SK-N-SH (cell line): ENCODE measurements at places on chromosomes 2 and 18.

DNA sequence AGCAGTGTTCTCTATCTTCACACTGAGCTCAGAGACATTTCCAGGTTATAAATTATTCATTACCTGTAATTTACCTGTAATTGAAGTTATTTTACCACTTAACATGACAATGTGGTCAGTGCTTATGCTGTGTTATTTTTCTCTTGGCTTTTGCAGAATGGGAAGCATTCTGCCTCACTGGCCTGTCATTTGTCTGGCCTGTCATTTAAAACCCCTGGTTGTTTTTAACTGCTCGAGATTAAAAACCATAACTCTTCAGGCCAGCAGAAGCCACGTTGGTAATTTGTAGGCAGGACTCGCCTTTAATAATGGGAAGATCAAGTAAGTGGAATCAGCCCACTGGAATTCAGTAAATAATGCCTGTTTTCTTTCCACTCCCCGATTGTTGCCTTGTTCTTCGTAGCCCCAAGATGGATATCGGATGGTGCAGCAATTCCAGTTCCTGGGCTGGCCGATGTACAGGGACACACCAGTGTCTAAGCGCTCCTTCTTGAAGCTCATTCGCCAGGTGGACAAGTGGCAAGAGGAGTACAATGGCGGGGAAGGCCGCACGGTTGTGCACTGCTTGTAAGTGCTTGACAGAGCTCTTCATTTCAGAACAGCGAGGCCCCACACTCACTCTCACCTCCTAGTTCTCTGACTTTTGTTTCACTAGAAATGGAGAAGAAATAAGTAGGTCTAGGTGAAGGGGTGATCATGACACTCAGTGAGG, 222.4 kb upstream of the RAB12 start:
- no peak for DNase-seq

DNA sequence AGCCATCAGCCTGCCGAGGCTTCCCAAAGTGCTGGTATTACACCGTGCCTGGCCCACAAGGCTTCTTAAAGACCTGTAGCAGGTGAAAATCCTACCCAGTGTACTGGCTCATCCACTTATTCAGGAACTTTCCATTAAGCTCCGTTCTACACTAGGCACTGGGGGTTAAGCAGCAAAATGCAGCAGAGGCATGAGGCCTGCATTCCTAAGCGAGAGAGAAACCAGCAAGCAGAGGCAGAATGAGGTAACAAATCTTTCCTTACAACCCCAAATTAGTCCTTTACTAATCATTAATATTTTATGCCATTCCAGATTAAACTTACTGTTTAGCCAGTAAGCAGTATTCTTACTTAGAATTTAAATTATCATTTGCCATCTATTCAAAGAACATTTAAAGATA, 32.8 kb downstream of the UXS1 start:
- DNase-seq: no peak

DNA sequence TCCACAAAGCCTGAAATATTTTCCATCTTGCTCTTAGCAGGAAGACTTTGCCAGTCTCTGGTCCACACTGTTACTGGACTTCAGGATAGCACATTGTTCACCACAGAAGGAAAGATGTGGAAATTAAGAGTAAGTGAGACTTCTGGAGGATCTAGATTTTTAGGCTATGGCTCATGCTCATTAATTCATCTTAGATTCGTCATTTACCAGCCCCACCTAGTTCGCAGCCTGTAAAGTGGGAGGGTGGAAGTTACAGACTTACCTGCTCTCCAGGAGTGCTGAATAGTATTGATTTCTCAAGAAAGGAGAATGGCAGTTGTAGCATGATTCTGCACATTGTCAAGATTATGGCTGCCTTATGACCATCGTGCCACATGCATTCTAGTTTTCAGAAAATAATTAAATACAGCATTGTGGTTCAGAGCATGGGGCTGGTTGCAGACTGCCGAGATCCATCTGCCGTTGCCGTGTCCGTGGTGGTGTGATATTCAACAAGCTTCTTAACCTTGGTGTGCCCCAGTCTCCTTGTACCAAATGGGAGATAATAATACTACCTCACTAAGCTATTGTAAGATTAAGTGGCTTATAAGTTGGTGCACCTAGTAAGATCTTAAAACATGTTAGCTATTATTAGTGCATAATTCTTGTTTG, 56.8 kb downstream of the RNF144A start:
- no peak for DNase-seq

DNA sequence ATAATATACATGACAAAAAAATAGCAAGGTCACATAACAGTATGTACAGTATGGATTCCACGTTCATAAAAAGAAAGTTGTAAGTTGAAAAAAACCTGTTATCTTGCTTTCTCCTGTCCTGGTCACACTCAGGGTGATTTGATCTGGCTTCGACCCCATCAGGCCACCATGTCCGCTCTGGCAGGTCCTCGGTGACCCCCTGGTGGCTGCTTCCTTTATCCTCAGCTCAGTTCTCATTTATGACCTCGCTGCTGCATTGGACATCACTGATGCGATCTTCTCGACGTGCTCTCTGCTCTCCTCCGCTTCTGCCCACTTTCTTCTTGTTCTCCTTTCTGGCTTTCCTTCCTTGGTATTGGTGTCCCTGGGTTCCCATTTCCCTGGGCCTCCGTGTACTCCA, 29.7 kb downstream of the DGKD start:
- DNase-seq: peak; percentile 55

DNA sequence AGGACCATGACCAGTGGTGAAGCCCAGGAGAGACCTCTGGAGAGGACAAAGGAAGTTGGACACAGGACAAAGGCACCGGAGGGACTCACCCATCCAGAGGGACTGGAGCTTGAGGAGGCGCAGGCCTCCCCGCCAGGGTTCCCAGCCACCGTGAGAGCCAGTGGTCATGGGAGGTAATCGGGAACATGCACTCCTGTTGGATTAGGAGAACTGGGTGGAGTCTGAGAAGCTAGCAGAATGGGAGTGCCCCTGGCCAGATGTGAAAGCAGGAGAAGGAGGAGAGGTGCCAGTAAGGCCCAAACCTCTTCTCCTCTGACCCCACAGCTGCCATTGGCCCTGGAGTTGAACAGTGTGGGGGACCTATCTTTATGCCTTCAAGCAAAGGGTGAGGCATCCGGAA, 20.3 kb downstream of the POU3F3 start:
- DNase-seq: no peak

DNA sequence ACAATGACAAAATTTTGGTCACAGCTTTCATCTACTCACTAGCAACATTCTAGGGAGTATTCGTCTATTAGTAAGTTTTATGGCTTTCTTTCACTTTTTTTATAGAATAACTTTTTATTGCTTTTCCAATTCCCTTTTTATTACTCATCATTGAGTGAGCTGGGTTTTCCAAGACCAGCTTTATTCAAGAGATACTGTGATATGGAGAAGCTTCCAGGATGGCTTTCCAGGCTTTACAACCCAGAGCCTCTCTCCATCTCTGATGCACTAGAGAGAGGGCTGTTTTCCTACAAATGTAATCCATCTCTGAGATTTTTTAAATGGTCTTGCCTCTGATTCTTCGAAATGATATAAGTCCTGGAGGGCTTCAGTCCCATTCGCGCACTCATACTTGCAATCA, 118.3 kb downstream of the LDLRAD4 start:
- no peak for DNase-seq

- no peak for DNase-seq
Measured at GRCh38 chr18:48615566-48616401, 77.0 kb downstream of the CTIF start.

DNA sequence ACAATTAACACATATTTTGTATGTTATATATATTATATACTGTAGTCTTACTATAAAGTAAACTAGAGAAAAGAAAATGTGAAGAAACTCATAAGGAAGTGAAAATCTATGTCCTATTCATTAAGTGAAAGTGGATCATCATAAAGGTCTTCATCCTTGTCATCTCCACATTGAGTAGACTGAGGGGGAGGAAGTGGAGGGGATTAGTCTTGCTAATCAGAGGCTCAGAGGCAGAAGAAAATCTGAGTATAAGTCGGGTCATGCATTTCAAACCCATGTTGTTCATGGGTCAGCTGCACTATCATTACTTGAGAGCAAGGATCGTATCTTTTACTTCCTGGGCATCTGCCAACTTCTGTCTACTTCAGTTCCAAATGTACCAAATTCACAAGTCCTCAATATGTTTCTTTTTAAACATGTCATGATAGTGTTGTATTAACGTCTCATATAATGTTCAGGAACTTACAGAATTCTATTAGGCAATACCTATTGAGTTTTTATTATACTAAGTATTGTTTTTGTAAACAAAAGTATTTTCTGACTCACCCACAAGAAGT, 208.9 kb upstream of the BOD1L2 start:
- DNase-seq: no peak

DNA sequence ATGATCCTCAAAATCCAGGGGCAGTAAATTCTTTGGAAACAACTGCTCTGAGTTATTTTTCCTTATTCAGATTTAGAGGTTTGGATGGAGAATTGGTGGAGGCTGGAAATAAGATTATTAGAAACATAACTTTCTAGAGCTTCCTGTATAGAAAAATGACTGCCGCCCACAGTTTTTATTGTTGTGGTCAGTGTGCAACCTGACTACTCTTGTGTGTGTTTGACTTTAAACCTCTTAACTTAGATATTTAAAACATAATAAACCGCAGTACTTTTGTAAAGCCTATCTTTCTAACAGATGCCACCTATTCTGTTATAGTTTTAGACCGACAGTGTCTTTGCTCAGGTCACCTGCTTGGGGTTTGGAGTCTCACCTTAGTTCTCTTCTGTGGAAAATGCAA, 115.4 kb upstream of the BCL2L11 start:
- DNase-seq: no peak

DNA sequence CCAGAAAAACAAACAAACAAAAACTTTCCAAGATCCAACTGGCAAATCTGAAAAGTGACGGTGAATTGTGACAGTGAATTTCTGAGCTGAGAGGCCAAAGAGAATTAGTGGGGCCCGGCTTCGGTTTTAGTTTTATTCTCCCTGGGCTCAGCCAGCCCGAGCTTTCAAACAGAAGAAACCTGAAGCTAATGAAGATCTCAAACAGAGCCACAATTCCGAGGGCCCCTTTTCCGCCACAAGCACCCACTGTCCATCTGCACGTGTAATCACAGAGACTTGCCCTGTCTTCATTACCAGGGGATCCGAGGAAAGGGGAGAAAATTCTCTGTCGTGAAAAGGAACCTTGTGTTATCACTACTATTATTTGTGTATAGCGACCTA, 4.2 kb upstream of the ONECUT2 start:
- no peak for DNase-seq

DNA sequence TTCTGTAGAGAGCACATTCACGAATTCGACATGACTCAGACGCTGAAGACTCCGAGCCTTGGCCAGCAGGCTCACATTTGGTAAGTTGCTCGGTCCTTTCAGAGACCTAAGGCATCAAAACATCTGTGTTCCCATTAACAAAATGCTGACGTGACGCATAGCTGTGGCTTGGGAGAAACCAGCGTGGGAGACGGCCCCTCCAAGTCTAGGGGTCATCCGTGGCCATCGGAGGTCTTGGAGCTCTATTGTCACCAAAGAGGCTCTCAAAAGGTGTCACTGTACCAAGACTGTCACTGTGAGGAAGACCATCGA, 14.9 kb downstream of the FBLN7 start:
- DNase-seq: no peak

- DNase-seq: no peak
Measured at GRCh38 chr2:111226876-111227700, 106.4 kb downstream of the BCL2L11 start.

GRCh38 chr2:162063281-162063680, 10.7 kb downstream of the DPP4 start:
- DNase-seq: no peak

- peak; percentile 35 for DNase-seq
Measured at GRCh38 chr2:18749912-18750526, 160.7 kb upstream of the NT5C1B start.

GRCh38 chr2:205822579-205822978, 140.3 kb downstream of the NRP2 start:
- DNase-seq: no peak

GRCh38 chr2:216789081-216789480, 70.8 kb downstream of the TNP1 start:
- no peak for DNase-seq
